ENCODE measurements at places on chromosomes 7 and 10. TPM values are rescaled to one million over a fixed set of nuclear protein-coding genes. Genes with fewer than 3 reads are reported as not detected.

DNA sequence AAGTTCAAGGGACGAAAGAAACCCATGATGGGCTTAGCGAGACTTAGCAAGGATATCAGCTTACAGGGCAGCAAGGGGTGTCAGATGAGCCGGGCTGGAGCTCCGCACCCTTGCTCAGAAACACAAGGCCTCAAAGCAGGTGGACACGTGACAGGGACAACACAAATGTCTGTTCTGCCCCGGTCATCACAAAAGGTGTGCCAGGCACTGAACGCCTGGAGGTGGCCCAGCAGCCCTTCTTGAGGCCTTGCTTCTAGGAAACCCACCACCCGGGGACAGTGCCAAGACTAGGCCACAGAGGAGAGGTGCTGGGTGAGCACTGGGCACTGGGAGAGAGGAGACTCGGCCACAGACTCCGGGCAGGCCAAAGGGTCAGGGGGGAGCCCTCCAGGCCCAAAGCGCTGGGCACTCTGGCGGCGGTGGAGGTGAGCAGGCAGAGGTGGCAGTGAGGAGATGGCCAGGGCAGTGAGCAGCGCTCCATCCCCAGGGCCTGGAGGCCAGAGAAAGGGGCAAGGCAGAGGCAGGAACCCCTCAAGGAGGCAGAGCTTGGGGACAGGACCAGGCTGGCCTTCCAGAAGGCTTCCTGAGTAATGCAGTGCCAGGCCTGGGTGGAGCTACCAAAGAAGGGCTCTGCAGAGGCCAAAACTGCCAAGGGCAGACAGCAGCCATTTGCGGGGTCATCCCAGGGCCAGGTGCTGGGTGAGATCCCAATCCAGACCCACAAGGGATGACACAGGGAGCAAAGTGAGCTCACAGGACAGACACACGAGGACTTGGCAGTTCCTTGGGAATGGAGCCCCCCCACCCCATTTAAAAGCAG lies 22.7 kb downstream of the EBF3 start:
- DNase-seq, result no peak

DNA sequence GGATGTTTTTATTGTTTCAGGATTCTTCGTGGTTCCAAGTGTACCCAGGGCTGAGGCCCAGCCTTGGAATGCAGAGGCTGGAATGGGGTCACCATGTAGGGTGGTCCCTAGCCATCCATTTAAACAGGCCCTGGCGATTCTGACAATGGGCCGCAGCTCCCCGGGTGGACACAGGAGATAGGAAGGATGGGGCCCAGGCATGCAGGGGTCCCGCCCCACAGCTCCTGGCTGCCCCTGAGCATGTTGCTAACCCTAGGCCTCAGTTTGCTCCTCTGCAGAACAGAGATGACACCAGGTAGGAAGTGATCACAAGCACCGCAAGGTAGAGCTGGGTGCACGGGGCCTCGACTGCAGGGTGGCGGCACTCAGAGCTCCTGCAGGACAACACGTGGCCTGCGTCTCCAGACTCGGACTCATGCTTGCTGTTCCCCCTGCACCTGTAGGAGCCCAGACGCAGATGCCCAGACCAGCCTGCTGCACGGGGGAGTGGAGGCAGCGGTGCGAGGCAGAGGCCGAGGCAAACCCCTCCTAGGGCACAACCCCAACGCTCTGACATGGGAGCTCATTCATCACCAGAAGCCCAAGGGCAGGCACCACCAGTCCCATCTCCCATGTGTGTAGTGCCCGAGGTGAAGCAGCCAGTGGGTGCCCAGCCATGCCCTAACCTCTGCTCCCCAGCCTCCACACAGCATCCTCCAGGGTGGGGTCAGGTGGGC lies 25.5 kb downstream of the VIPR2 start:
- DNase-seq, result no peak

DNA sequence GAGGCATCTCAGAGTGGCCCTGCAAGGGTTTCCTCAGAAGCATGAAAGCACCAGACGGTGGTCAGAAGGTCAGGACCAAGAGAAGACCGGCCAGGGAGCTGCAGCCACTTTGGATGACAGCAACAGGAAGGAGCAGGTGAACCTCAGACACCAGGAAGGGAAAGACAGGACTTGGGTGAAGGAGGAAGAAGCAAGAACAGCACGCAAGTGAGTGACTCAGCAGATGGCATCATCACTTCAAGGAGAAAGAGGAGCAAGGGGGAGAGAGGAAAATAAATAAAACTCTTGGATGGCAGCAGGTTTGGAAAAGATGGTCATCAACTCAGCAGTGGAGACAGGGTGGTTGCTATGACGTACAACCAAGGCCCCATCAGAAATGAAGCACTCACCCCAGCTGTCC lies 31.6 kb downstream of the NCAPG2 start:
- DNase-seq, result peak; percentile 13

Gene KCNMA1
- 0.05 TPM for total RNA-seq

- no peak for DNase-seq
Observed at GRCh38 chr7:110750931-110751605, 339.9 kb upstream of the LRRN3 start.

DNA sequence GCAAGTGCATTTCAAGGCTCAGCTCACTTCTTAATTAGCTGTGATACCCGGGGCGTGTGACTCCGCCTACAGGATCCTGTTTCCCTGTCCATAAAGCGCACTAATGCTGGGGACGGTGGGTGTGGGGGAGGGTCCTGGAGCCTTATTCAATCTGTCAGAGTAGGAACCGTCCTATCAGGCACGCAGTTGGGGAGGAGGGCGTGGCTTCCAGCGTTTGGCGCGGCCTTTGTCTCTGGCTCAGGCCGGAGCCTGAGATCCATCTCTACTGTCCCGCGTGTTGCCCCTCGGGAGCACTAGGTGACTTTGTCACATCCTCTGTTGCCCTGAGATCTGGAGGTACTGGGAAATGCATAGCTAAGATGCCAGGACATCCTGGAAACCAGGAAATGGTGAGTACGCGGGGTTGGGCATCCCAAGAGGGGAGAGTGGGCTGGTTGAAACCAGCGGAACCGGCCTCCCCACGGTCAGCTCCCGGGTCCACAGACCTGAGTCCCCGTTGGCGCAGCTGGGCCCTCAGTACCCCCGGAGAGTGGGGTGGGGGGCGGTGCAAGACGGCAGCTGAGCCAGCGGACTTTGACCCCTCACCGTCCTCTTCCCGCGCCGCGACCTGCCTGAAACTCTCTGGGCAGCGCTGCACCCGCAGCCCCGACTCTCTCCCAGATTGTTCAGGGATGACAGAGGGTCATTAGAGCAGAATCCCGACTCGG lies 104.4 kb upstream of the ZNF92 start:
- DNase-seq, result peak; percentile 81

- DNase-seq, result no peak
Observed at GRCh38 chr10:133565441-133566294, at the start of gene SYCE1. Gene SYCE1, minus strand, starts transcription at chr10:133565583. Its CDS starts 54 bp downstream, at chr10:133565529.

- no peak for DNase-seq
Observed at GRCh38 chr7:121219026-121219425, 109.8 kb upstream of the WNT16 start.

DNA sequence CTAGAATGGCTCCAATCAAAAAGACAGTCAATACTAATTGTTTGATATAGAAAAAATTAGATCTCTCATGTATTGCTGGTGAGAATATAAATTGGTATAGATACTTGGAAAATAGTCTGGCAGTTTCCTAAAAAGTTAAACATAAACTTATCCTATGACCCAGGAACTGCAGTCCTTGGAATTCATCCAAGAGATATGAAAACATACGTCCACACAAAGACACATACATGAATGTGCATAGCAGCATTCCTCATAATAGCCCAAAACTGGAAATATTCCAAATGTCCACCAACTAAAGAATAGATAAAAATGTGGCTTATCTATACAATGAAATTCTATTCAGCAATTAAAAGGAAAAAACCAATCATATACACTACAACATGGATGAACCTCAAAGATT lies 128.4 kb downstream of the ZFAND4 start:
- DNase-seq, result no peak

GRCh38 chr7:2803342-2803692 lies 40.8 kb downstream of the GNA12 start:
- DNase-seq, result no peak

DNA sequence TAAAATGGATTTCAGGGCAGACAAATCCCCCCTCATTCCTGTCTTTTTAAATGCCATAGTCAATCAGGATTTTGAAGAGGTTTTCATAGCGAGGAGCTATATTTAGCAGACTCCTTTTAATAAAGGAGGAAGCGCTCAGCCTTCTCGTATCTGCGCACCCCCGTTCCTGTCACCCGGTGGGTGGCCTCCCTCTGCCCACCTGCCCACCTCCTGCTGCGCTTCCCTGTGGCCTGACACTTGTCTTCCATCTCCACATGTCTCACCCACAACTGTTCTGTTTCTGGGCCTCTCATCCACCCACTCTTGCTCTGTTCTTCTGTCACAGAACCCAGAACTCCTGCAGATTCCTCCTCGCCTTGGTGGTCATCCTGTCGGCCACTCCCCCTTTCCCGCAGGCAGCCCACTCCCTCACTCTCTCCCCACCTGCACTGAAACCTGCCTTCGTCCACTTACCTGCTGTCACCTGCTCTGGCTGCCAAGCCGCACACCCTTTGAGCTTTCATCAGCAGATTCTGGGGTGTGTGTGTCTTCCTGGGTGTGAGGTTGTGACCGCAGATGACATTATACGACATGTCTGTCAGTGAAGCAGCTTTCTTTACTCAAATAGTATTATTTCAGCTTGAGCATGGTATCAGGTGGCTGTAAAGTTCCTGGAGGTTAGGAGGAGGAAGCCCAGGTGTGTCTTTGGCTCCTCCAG lies 163.5 kb upstream of the AGK start:
- DNase-seq, result no peak

DNA sequence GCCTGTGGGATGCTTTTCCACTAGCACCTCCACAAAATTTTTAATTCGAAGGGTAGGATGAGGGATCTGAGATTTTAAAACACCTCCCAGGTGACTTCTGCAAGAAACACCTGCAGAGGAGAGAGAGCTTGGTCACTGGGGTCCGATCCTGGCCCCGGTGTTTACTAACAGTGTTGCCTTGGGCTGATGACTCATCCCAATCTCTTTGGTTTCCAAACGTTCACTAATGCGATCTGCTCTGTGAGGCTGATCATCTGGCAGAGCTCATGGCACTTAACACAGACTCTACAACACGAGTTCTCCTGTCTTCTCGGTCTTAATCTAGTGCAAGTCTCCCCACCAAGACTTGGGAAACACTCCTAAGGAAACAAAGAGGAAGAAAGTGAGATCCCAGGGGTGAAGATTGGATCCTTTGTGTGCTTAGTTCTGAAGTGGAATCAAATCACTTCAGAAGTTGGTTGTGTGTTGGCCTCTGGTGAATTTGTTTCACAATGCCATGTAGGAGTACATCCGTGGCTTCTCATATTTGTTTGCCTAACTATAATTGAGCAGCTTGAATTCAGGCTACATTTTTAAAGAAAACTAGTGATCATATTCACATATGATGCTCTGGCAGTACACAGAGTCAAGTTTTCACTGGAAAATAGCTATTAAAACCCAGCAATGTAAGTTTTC lies 407.9 kb downstream of the NRG3 start:
- no peak for DNase-seq

DNA sequence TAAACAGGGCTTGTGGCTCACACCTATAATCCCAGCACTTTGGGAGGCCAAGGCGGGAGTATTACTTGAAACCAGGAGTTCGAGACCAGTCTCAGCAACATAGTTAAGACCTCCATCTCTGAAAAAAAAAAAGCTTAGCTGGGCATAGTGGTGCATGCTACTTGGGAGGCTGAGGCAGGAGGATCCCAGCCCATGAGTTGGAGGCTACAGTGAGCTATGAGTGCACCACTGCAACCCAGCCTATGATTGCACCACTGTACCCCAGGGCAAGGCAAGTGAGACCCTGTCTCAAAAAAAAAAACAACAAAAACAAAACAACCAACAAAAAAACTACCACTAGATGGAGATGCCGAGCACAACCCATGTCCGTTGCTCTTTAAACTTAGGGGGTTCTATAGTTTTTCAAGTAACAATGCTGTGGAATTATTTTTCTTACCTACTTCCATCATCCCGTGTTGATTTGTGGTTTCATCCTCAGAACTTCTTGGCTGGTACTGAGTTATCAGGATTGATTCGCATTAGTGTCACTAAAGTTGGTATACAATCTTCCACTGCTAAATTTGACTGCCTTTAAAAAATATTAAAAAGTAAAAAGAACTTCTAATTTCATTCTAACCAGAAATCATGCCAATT lies 12.2 kb upstream of the REPIN1 start:
- DNase-seq, result peak; percentile 72

DNA sequence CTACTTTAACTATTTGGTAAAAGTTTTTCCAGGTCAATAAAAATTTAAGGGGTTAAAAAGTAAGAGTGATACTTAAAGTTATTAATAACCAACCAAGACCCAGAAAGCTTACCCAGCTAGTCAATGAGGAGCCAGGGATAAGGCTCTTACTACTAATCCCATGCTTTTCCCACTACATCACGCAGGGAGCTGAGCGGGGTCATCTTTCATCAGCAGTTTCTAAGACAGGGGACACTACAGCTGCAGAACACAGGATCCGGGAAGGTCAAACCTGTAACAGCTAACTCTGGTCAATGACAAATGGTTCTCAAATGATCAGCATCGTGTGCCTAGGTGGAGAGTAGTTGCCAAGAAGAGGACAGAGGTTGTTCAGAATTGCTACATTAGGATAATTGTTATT lies 65.1 kb downstream of the RSU1 start:
- no peak for DNase-seq

Gene NXPH1
- total RNA-seq, result not detected

Gene PTPRN2
- 2.1 TPM for total RNA-seq

GRCh38 chr7:116689790-116690259 lies 17.8 kb downstream of the MET start:
- no peak for DNase-seq

Gene TFEC
- total RNA-seq, result 2.0 TPM

Data from dermis blood vessel endothelial cell (primary cell).